ENCODE measurements at places on chromosomes 7 and 10.

GRCh38 chr7:120273476-120273975 lies 551 bp downstream of the KCND2 start:
- DNase-seq: no peak

GRCh38 chr10:91540733-91541132 lies 92.1 kb downstream of the PPP1R3C start:
- DNase-seq: no peak

DNA sequence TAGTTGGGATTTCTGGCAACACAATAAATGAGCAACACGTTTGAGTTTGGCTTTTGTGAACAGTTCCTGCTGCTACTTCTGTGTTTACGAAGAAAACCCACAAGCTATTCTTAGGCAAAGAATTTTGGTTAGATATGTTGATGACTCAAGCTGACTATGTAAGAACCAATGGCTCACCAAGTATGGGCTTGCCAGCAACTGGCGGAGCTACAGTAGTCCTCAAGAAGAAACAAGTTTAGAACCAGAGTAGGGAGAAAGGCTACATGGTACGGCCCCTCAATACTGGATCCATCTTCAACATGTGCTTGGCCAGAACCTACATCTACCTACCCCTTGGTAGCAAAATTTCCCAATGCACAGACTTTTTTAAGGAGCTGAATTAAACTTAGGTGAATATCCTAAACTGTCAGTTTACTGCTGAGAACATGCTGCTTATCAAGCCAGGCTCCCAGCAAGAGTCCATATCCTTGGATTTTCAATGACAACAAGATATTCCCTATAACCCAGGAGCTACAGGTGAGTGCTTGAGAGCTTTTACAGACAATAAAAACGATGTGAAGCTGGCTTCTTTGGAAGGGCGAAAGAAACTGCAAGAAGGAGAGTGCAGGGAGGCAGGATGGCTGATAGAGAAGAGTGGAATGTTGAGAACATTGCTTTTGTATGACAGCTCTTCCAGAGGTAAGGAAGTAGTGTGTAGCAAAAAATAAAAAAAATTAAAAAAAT lies 74.3 kb upstream of the ASAH2 start:
- no peak for DNase-seq

GRCh38 chr10:104040862-104041789 lies 44.6 kb downstream of the COL17A1 start:
- DNase-seq: no peak

DNA sequence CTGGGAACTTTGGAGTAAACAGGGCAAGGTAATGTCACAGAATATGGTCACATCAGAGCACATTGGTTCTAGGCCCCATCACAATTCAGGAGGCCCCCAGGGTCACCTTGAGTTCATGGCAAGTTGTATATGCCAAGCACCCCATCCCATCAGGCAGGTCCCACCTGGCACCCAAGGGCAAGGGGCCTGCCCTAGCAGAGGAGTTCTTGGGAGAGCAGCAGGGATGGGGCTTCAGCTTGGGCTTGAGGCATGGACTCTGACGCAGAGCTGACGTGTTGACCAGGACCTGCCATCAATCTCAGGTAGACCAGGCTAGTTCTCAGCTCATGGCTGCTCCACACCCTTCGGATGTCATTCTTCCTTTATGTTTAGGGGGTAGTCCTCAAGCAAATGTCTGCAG lies 20.9 kb downstream of the PLAC9 start:
- no peak for DNase-seq

GRCh38 chr10:21363092-21363730 lies 162.3 kb downstream of the SKIDA1 start:
- no peak for DNase-seq

- DNase-seq: no peak
Observed at GRCh38 chr7:87210506-87210905, 9.0 kb downstream of the TMEM243 start.

GRCh38 chr7:70669854-70670253 lies 462.1 kb upstream of the GALNT17 start:
- no peak for DNase-seq

DNA sequence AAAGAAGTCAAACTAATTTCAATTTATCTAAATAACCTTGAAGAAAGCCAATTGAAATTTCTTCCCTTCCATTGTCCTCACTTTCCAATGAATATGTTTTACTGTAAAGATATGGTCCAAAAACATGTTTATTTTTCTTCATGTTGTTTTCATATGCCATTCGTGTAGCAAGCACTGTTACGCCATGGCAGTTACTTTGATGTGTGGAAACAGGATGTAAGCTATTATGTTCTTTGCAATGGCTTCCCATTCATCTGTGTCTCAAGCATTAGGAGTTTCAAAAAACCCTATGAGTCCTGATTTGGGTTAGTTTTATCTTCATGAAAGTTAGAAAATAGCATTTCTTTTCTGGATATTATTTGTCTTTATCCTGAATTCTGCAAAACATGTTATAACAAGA lies 31.0 kb downstream of the GPR141 start:
- no peak for DNase-seq

- no peak for DNase-seq
Observed at GRCh38 chr10:63761243-63761642, 240.0 kb downstream of the REEP3 start.

DNA sequence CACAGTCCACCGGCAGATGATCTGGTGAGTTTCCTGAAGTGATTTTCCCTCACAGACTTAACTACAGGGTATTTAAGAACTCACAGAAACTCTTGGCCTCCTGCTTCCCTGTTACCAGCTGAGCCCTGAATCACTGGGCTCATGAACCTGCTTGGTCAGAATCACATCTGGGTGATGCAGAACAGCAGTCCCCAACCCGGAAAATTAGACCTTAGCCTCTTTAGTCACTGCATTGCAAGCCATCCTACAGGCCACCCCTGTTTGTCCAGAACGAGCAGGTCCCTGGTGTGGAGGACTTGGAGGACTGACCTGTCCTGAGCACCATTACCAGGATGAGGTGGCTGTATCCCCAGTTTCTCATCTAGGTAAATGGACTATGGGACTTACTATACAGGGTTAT lies 539.2 kb downstream of the TNS3 start:
- DNase-seq: no peak

- no peak for DNase-seq
Observed at GRCh38 chr10:63935705-63936104, 414.5 kb downstream of the REEP3 start.

DNA sequence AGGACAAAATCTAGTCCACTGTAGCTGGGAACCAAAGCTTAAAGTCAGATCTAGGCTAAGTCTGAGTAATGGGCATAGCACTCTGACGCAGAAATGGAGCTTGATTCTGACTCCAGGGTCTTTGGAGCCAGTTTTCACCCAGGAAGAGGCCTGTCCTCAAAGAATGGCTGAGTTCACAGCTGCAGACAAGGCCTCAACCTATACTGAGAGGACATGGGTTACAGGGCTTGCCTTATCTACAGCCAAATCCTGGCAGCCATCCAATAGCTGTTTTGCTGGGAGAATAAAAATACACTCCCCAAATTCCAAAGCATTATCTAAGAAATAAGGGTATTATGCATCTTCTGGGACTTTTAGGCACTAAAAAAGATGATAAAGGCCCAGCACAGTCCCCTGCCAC lies 154.8 kb downstream of the RAPGEF5 start:
- DNase-seq: no peak

- DNase-seq: no peak
Observed at GRCh38 chr7:4144172-4144701, 537.9 kb upstream of the FOXK1 start.

GRCh38 chr10:129586898-129587443 lies 119.9 kb downstream of the MGMT start:
- no peak for DNase-seq

Measured in stimulated activated naive CD4-positive, alpha-beta T cell (primary cell).